ENCODE measurements at places on chromosomes 5 and 9.

GRCh38 chr5:127820910-127821553 lies 117.8 kb downstream of the CCDC192 start:
- no peak for DNase-seq

DNA sequence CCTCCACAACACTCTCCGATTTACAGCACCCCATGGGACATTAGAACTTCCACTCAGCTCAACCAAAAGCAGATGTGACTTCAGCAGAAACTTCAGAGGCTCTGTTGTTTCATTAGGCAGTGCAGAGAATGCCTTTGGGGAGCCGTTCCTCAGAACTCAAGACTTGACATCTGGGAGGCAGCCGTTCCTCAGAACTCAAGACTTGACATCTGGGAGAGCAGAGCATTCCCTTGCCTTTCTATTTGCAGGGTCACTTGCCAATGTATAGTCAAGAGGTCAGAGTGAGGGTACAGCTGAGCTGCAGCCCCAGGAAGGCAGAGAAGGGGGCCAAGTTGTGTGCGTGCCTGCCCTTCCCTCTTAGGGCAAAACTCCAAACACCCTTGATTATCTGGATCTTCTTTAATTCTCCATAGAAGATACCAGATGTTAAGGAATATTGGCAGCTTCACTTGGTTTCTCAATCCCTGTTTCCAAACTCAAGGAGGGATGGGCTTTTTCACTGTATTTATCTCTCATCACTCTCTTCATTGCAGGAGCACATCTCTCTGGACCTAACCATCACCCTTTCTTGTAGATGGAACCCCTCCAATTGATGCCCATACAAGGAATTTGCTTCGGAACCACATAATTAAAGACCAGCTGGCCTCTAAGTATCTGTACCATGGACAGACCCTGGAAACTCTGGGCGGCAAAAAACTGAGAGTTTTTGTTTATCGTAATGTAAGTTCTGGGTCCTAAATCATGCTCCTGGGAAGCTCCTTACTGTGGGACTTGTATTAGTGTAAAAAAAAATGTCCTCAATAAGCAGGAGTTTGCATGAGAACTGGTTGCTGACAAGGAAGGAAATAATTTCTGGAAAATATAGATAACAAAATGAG lies 25.6 kb downstream of the TGFBI start:
- DNase-seq = no peak

- DNase-seq = no peak
Observed at GRCh38 chr9:71821405-71821804, 53.1 kb upstream of the CEMIP2 start.

DNA sequence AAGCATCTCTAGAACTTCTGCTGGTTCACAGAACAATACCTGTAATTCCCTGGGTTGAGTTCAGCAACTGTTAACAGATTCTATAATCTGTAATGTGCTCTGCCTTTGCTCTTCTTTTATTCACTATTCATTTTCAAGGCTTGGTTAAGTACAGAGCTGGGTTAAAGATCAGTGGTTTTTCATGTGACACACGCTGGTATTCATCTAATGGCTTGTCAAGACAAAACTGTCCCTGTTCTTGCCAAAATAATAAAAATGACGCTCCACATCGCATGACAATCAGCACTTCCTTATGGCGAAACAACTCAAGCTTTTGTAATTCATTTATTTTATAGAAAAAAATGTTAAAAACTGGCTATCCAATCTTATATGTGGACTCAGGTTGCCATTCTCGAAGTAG lies 137.9 kb downstream of the BNC2 start:
- DNase-seq = no peak

DNA sequence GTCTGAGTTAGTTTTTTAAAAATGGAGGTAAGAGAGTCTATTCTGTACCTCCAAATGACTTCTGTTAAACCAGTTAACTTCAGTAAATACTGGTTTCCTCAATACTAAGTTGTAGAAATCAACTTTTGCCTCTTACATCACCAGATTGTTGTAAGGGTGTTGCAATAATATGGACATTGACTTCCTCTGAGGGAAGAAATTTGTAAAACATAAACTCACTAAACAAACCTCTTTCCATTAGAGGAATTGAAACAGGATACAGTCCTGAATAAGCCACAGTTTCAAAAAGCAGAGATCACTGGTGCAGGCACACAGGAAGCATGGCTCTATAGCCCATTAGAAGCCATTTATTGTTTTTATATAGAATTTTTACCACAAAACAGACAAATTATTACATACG lies 32.7 kb upstream of the SLCO6A1 start:
- DNase-seq = no peak

DNA sequence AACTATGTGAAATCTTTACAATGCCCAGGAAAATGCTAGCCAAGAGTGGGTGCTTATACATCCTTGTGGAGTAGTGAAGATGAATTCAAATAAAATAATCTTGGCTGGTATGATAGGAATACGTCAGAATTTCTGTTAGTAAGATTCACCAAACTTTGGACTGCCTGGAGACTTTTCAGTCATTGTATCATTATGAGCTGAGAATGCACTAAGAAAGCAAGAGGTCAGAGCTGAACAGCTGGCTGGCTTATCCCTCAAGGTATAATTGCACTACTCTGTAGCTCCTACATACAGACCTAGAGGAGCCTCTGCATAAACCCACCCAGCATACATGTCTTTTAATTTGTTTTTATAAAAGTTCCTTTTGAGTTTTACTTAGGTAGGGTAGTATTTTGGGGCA lies 568.5 kb upstream of the RIOK2 start:
- no peak for DNase-seq

GRCh38 chr9:133347515-133347984 lies 381 bp downstream of the MED22 start:
- DNase-seq = peak; percentile 38

- no peak for DNase-seq
Observed at GRCh38 chr9:38212016-38212415, 143.0 kb upstream of the SHB start.

GRCh38 chr5:124651663-124652513 lies 94.6 kb downstream of the ZNF608 start:
- no peak for DNase-seq

GRCh38 chr5:90855296-90856010 lies 296.9 kb downstream of the ADGRV1 start:
- no peak for DNase-seq

DNA sequence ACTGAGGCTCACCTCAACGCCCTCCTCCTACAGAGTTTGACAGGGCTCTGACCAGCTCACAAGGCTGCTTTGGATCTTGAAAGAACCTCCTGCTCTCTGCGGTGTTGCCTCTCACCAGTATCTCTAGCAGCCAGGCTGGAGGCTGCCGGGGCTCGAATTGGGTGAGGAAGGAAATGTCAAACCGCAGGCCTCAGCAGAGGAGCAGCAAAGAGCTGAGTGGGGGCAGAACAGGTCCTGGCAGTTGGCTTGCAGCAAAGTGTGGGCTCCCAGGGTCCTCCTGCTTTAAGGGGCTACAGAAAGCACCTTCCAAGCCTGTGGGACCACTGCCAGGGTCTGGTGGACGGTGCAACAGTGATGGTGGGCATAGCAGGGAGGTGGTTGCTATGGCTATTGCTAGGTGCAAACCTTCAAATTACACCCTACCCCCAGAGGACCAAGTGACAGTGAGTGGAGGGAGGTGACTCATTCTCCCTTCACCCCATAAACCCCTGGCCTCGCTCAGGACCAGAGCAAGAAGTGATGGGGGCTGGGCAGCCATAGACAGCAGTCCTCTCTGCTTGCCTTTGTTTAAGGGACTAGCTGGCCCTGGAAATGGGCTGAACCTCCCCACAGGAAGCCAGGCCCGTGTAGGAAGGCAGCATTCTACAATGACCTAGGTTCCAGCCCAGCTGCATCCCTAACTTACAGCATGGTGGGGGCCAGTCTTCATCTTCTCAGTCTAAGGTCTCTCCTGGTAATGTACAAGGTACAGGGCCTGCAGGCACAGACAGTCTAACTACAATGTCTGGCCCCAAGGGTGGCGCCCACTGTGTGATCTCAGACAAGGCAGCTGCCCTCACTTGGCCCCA lies 18.7 kb downstream of the LCP2 start:
- peak; percentile 91 for DNase-seq

DNA sequence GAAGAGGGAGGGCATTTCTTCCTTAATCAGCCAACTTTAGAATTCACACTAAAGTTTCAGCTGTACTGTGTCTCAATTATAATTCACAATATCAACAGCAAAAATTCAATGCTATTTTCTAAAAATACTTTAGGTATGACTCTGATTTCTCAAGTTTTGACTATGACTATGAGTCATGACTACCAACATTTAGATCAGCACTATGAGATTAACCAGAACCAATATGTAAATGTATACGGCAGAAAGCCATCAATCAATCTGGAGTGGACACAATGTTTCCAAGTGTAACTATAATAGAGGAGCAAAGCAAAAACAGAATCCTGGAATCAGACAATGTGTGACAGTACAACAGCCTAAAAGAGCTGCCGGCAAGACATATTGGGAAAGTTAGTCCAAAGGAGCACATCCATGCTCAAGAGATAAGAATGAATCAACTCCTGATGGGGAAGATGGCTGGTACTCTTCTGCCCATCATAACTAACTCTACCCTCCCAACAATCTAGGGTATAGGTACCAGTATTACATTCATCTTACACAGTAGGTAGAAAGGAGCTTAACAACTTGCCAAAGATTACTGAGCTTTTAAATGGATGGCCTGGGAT lies 294.4 kb downstream of the SEMA5A start:
- DNase-seq = no peak

GRCh38 chr5:72071906-72072305 lies 35.4 kb upstream of the MAP1B start:
- DNase-seq = no peak

- DNase-seq = no peak
Observed at GRCh38 chr5:161134956-161135355, 282.9 kb upstream of the ATP10B start.

DNA sequence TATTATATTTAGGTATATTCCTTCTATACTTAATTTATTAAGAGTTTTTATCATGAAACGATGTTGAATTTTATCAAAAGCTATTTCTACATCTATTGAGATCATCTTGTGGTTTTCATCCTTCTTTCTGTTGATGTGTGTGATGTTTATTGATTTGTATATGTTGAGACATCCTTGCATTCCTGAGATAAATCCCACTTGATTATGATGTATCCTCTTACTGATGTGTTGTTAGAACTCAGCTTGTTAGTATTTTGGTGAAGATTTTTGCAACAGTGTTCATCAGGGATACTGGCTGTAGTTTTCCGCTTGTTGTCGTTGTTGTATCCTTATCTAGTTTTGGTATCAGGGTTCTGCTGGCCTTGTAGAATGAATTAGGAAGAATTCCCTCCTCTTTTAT lies 213.6 kb downstream of the GDNF start:
- DNase-seq = no peak

- no peak for DNase-seq
Observed at GRCh38 chr5:68049053-68049713, 166.4 kb upstream of the PIK3R1 start.

- no peak for DNase-seq
Observed at GRCh38 chr5:96293966-96294883, 138.8 kb downstream of the PCSK1 start.

GRCh38 chr9:113311961-113312360 lies 8.8 kb upstream of the RNF183 start:
- DNase-seq = no peak

- no peak for DNase-seq
Observed at GRCh38 chr5:174624733-174625522, 99.5 kb upstream of the MSX2 start.

GRCh38 chr5:85472749-85473148 lies 1088.1 kb upstream of the EDIL3 start:
- no peak for DNase-seq

GRCh38 chr9:138052322-138052615 lies 174.7 kb downstream of the CACNA1B start:
- DNase-seq = no peak

DNA sequence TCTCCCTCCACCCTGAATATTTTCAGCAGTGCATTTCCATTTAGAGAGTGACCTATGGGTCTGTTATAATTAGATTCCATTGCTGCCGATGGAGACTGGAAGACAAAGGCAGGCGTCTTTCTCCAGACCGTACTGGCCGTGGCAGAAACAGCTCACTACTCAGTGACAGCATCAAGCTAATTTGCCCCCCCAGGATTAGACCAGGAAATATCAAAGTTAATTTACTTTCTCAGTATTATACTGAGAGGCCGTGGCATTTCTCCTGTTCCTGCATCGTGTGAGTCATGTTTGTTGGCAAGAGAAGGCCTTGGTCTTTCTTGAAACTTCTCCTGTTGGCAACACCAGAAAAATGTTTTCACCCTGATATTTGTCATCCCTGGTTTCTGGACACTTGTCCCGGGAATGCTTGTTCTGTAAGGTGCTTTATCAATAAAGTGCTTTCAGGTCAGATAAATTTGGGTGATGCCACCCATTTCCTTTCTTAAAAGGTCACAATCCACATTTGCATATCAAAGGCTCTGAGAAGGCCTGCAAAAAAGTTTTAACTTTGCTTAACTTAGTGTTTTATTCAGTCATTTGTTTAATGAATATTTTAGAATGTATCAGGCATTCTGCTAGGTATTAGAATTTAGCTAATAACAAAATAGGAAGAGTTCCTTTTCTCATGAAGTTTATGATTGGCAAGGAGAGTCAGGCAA lies 28.4 kb downstream of the SV2C start:
- DNase-seq = no peak

GRCh38 chr9:95078511-95078910 lies 239.0 kb downstream of the FANCC start:
- no peak for DNase-seq

- no peak for DNase-seq
Observed at GRCh38 chr9:116789081-116789480, 102.0 kb downstream of the TRIM32 start.

DNA sequence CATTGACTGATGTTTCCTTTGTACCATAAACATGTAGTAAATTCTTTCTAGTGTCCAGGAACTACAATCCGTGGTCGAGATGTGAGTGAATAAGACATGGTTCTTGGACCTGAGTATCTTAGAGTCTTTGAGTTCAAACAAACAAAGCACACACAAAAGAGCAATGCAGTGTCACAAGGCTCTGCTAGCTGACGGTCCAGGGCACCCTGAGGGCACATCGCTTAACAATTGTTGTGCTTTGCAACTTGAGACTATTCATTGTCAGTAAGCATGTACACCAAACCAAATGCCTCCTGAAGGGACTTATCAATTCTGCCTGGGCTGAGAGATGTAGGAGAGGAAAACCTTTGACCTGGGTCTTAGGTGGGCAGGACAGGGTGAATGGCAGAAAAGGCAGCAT lies 84.8 kb downstream of the CAMK4 start:
- no peak for DNase-seq

- DNase-seq = no peak
Observed at GRCh38 chr9:124263800-124264426, 6.2 kb downstream of the NEK6 start.

- DNase-seq = no peak
Observed at GRCh38 chr5:12023614-12024241, 119.5 kb upstream of the CTNND2 start.

GRCh38 chr9:103997856-103998370 lies 96.2 kb upstream of the SMC2 start:
- DNase-seq = no peak

- no peak for DNase-seq
Observed at GRCh38 chr9:128113526-128114325, 13.8 kb downstream of the PTGES2 start.

DNA sequence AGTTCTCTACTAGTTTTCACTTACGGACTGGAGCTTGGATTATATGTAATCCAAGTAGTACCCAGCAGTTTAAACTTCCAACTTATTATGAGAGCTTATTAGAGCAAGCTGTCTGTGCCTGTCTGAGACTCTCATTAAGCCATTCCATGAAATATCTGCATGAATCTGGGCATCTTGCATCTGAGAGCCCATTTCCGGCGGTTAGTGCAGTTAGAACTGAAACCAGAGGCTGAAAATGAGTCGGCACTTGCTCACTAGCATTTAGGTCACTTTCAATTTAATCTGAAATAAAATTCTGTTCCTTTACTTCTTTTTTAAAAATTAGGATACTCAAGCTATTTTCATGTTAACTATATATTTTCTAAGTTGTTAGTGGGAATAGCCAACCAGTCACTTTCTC lies 102.2 kb downstream of the MEGF10 start:
- DNase-seq = no peak

Measured in CD4-positive, alpha-beta T cell treated with Interleukin-15 for 4 hours (primary cell).